ENCODE measurements at places on chromosomes 7 and 10. TPM values are rescaled to one million over a fixed set of nuclear protein-coding genes. Genes with fewer than 3 reads are reported as not detected.

EPHB4 gene
- total RNA-seq, result 0.60 TPM

SEMA3E gene
- total RNA-seq, result not detected

TET1 gene
- 1.6 TPM for total RNA-seq

OLAH gene
- 4.0 TPM for total RNA-seq

CC2D2B gene
- total RNA-seq, result 0.40 TPM

GOLGA7B gene
- total RNA-seq, result 10.5 TPM

TUBB8 gene
- not detected for total RNA-seq

CTBP2 gene
- 0.43 TPM for total RNA-seq

WEE2 gene
- not detected for total RNA-seq

CCZ1B gene
- 80.5 TPM for total RNA-seq

EPO gene
- not detected for total RNA-seq

ASB15 gene
- not detected for total RNA-seq

STEAP4 gene
- total RNA-seq, result not detected

FFAR4 gene
- not detected for total RNA-seq

LDB3 gene
- 0.05 TPM for total RNA-seq

CPED1 gene
- total RNA-seq, result not detected

Data from activated CD4-positive, alpha-beta memory T cell treated with anti-CD3 and anti-CD28 coated beads, Interleukin-2, amount 10 ng/mL, durations not matched to agents 7 days and 5 days (primary cell).